ENCODE measurements at places on chromosomes 13 and 19.

GRCh38 chr13:109933476-109933875 is 147.1 kb upstream of the IRS2 start:
- no peak for DNase-seq

- DNase-seq: peak; percentile 57
Observed at GRCh38 chr13:51832471-51833152, 12.4 kb downstream of the TMEM272 start.

- no peak for DNase-seq
Observed at GRCh38 chr19:728011-728410, 19.3 kb downstream of the PALM start.

DNA sequence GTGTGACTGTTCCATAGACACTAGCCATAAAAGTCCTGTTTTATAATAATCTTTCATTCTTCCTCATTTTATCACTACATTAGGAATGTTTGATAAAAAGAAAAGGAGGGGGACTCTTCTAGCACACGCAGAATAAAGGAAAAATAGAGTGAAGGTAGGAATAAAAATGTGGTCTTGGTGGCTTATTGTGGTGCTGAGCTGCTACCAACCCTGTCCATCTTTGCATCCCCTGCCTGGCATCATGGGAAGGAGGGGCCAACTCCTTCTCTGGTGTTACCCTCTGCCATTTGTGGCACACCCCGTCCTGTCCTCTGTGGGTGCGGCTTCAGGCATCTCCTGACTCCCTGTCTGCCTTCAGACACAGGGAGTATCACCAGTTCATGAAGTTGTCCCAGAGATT is 104.9 kb upstream of the ZNF536 start:
- no peak for DNase-seq

DNA sequence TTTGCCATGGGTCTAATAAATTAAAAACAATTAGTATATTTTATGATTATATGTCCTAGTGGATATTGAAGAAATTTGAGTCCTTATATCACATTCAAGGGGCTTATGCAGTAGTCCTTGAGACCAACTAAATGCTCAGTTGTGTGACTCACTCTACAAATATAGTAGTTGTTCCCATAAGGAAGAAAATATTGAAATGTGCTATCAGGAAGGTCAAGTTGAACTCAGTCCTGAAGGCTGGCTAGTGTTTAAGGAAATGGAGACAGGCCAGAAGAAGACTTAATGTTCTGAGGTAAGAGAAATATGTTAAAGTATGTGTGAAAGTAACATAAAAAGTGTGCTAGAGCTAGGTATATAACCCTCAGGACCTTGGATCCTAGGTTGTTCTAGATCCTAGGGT is 766.1 kb upstream of the GPC6 start:
- DNase-seq: no peak

GRCh38 chr19:41014643-41015042 is 23.6 kb downstream of the CYP2B6 start:
- DNase-seq: no peak

DNA sequence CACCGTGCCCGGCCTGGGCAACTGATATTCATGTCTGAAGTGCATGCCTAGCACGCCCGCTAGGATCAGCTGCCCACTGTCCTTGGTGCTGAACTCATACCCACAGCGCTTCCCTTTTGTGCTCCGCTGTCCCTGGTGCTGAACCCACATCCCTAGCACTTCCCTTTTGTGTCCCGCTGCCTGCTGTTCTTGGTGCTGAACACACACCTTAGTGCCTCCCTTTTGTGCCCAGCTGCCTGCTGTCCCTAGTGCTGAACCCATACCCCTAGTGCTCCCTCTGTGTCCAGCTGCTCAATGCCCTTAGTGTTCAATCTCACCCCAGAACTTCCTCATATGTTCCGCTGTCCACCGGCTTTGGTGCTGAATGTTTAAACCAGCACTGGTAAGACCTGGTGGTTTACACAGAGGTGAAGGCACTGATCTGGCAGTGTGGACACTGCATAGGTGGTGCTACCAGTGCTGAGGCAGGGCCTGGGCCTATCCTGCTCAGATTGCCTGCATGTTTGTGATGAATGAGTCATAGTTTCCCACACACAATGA is 26.3 kb upstream of the SIGLEC11 start:
- peak; percentile 78 for DNase-seq

GRCh38 chr13:48827709-48828108 is 148.0 kb upstream of the FNDC3A start:
- DNase-seq: no peak

DNA sequence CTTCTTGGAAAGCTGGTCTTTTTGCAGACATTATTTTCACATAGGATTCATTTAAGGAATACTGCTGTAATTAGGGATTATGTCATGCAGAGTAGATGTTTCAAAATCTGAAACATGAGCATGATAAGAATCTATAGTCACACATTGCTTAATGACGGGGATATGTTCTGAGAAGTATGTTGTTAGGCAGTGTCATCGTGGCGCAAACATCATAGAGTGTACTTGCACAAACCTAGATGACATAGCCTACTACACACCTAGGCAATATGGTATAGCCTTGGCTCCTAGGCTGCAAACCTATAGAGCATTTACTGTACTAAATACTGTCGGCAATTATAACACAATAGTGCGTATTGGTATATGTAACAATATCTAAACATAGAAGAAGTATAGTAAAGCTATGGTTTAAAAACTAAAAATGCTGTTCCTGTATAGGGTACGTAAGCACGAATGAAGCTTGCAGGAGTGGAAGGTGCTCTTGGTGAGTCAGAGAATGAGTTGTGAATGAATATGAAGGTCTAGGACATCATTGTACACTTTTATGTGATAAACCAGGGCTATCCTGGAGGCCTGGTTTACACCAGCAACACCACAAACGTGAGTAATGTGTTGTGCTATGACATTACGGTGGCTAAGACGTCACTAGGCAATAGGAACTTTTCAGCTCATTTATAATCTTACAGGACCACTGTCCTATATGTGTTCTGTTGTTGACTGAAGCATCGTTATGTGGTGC is 283.1 kb downstream of the MTUS2 start:
- no peak for DNase-seq

GRCh38 chr13:92459306-92459705 is 767.3 kb upstream of the GPC6 start:
- no peak for DNase-seq

GRCh38 chr13:30872685-30873461 is 33.2 kb upstream of the MEDAG start:
- no peak for DNase-seq

DNA sequence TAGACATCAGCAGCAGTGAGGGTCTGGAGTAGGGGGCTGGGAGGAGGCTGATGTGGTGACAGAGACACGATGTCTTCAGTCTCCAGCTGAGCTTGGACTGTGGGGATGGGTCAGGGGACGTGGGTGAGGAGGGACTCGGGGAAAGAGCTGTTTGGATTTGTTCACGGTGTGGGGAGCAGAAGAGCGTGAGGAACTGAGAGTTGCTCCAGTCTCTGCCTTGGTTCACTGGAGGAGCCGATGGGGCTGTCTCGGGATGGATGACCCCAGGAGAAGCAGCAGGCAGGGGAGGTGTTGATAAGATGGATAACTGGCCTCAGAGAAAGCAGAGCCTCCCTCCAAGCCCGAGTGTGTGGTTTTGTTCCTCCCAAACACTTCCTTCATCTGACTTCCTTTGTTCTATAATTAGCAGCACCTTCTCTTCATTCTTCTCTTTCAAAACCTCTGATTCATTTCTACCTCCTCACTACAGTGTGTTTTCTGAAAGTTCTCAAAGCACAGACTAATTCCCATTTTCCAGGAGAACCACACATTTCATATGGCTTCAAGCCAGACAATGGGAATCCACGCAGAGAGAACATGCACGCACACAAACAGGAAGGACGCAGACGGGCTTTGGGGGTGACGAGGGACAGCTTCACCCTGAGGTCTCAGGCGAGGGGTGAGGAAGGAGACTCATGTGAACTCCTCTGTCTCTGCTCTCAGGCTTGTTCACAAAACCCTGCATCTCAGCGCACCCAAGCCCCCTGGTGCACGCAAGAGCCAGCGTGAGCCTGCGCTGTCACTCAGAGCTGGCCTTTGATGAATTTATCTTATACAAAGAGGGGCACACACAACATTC is 18.6 kb downstream of the LAIR2 start:
- DNase-seq: peak; percentile 51

Data from activated CD4-positive, alpha-beta T cell treated with anti-CD3 and anti-CD28 coated beads, Interleukin-2, amount 50 U/mL, for 16 hours (primary cell).